ENCODE measurements at places on chromosomes 13 and 19.
A peak's percentile ranks its signal among the peaks of the same experiment; 100 is the strongest.

GRCh38 chr13:106143392-106143791, 392.1 kb downstream of the EFNB2 start:
- no peak for DNase-seq

- peak; percentile 59 for DNase-seq
Observed at GRCh38 chr13:33207615-33207961, 78.0 kb downstream of the STARD13 start.

DNA sequence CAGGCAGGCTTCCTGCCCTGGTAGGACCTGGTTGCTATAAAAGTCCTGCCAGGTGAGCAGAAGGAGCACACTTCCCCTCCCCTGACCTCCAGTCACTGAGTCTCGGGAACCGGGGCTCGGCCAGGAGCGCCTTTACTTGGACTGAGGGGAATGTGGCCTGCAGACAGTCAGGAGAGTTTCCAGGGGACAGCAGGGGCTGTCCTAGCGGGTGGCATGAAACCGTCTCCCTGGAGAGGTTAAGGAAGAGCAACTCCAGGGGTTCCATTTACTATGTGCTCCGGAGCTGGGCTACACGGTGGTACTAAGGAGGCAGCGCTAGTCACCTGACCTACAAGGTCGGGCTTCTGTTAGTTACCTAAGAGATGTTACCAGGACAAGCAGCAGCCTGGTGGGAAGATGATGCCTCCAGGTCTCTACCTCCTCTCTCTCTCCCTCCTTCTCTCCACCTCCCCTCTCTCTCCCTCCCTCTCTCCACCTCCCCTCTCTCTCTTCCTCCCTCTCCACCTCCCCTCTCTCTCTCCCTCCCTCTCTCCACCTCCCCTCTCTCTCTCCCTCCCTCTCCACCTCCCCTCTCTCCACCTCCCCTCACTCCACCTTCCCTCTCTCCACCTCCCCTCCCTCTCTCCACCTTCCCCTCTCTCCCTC, 4.1 kb upstream of the CNOT3 start:
- DNase-seq: no peak

DNA sequence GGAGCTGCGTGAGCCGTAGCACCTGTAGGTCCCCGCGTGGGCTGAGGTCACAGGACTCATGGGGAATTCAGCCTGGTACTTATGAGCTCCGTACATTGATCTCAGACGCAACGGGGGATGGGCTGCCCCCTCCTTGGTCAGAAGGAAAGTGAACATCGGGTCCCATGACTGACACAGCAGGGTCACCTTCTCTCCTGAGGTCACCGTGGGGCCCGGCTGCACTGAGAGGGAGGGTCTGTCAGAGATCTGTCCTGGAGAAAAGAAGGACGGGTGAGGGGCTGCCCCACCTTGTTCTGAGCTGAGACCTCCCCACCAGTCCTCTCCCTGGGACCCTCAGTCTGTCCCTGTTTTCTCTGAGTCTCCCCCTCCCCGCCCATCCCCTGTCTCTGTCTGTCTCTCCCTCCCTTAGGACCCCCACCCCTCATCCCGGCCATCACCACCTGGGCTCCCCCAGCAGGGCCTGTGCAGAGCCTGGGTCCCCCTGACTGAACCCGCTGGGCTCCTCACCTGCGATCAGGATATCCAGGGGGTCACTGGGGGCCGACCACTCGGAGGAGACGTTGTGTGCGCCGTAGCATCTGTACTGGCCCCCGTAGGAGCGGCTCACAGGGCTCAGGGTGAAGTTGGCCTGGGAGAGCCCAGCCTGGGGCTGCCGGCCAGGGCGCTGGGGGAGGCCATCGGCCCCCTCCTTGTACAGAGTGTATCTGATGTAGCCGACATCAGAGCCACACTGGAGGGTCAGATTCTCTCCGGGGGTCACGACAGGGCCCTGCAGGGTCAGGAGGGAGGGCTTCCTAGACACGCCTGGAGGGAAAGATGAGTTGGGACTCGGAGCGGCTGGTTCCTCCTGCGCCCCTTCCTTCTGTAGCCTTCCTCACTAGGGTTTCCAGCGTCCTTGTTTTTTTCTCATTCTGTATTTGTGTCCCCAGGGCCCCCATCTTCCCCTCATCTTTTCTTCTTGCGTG, 1.8 kb downstream of the LILRA4 start:
- no peak for DNase-seq

DNA sequence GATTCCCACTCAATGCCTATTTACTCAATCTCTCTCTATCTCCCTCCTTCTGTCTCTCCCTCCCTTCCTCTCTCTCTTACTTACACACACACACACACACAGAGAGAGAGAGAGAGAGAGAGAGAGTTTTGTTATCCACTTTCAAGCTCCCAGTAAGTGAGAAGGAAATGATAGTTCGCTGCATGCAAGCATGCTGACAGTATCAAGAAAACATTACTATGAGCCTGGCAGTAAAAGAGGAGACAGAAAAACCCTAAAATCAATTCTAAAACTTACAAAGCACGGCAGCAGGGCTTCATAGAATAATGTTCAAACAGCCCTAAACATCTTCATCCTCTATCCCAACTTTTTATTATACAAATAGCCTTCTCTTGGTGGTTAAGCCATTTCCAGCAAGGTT, 171.9 kb downstream of the FOXO1 start:
- DNase-seq: no peak

DNA sequence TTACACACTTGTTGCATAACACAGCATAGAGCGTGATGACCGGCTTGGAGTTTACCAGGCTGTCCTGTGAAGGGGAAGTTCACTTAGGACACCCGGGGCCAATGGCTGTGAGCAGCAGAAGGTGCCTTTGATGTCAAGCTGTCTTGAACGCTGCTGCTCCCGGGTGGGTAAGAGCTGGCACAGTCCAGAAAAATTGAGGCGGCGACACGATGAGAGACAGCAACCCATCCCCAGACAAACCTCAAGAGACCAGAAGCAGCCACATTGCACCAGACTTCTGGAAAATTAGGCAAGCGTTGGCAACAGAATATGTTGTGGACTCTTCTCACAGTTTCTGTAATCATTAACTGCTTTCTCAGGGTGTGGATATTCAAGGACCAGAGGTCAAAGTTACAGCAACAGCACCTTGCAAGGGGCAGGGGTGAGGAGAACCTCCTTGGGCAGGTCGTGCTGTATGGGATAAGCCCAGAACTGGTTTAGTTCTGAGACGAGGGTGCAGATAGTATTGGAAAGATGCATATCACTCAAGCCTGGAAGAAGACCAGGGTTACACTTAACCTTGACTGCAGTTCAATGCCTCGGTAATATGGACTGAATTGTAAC, 10.1 kb downstream of the NFILZ start:
- no peak for DNase-seq

- no peak for DNase-seq
Observed at GRCh38 chr19:4067396-4068046, 822 bp upstream of the ZBTB7A start.

Measured in NCI-H524 treated with DMSO at 0.1 percent for 48 hours (cell line).